ENCODE measurements at places on chromosomes 2 and 18. TPM values are rescaled to one million over a fixed set of nuclear protein-coding genes. Genes with fewer than 3 reads are reported as not detected.

Gene HRH4
- total RNA-seq: 0.07 TPM

Gene MBP
- total RNA-seq: 12.7 TPM

Gene NOP58
- 29.9 TPM for total RNA-seq

Gene ABHD1
- 0.20 TPM for total RNA-seq

Gene C1QL2
- not detected for total RNA-seq

Gene C2orf15
- total RNA-seq: not detected

Gene SP110
- 4.8 TPM for total RNA-seq

Gene CAMKMT
- total RNA-seq: 7.4 TPM

Gene IL36A
- total RNA-seq: not detected

Gene CYP27C1
- under 0.01 TPM for total RNA-seq

Gene DLGAP1
- 0.53 TPM for total RNA-seq

Gene PTPRN
- total RNA-seq: 23.5 TPM

Gene ANO7
- total RNA-seq: 1.0 TPM

Gene IL1F10
- not detected for total RNA-seq

Gene KLHL14
- not detected for total RNA-seq

Gene BOLL
- total RNA-seq: not detected

Gene RNF144A
- 0.72 TPM for total RNA-seq

Gene HOXD8
- total RNA-seq: 0.46 TPM

Gene ATRAID
- 155 TPM for total RNA-seq

Gene GALNT5
- total RNA-seq: 146 TPM

Gene GREB1L
- total RNA-seq: 1.0 TPM

Gene CNDP1
- not detected for total RNA-seq

Gene POTEJ
- total RNA-seq: not detected

Gene TUBA4B
- not detected for total RNA-seq

Gene SH3RF3
- total RNA-seq: 7.8 TPM

Gene CFC1
- total RNA-seq: not detected

Gene IL1A
- 0.85 TPM for total RNA-seq

Gene SPP2
- total RNA-seq: not detected

Gene ZNF397
- 14.5 TPM for total RNA-seq

Gene SAG
- total RNA-seq: not detected

Gene EFHD1
- total RNA-seq: 2.7 TPM

Gene GKN2
- not detected for total RNA-seq

Gene TRIM43
- total RNA-seq: not detected

Gene TMEM150A
- 21.2 TPM for total RNA-seq

Gene KIF5C
- 0.10 TPM for total RNA-seq

Gene PSMA8
- not detected for total RNA-seq

Gene RIT2
- total RNA-seq: not detected

Gene DLX1
- total RNA-seq: 1.6 TPM

Gene COBLL1
- total RNA-seq: 16.1 TPM

Gene SLC11A1
- total RNA-seq: 0.13 TPM

Gene ITM2C
- total RNA-seq: 96.2 TPM

Gene SERPINB13
- total RNA-seq: not detected

Gene LAMA1
- total RNA-seq: 92.5 TPM

Gene IMPACT
- total RNA-seq: 26.0 TPM

Gene SCYGR4
- not detected for total RNA-seq

Gene TEX44
- total RNA-seq: not detected

Gene SLC16A14
- 1.8 TPM for total RNA-seq

Gene PAIP2B
- total RNA-seq: 0.65 TPM

Gene RTP5
- total RNA-seq: not detected

Gene PPP1CB
- total RNA-seq: 165 TPM

Gene GPR55
- total RNA-seq: not detected

Gene PLGLB1
- 0.40 TPM for total RNA-seq

Gene SCG2
- total RNA-seq: 37.2 TPM

Gene DCDC2C
- not detected for total RNA-seq

Gene CERKL
- total RNA-seq: not detected

Gene HTR2B
- total RNA-seq: 37.3 TPM

Gene FBLN7
- total RNA-seq: 17.7 TPM
